ENCODE measurements at places on chromosomes 5 and 9.

- DNase-seq, result no peak
These were observed 742.7 kb downstream of the TLE1 start for GRCh38 chr9:80946496-80947170.

- DNase-seq, result no peak
These were observed 179.0 kb downstream of the FANCC start for GRCh38 chr9:95138474-95138873.

DNA sequence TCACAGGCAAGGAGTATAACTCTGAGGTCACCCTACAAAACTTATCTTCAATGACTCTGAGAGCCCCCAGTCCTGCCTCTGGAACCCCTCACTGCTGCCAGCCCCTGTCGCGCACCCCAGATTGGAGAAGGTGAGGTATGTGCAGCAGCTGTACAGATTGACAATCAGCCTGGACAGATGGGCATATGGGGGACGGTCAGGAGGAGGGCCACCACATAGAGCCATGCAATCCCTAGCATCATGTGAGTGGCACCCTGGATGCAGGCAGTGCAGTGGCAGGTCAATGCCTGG lies 90.1 kb downstream of the LMX1B start:
- DNase-seq, result no peak

DNA sequence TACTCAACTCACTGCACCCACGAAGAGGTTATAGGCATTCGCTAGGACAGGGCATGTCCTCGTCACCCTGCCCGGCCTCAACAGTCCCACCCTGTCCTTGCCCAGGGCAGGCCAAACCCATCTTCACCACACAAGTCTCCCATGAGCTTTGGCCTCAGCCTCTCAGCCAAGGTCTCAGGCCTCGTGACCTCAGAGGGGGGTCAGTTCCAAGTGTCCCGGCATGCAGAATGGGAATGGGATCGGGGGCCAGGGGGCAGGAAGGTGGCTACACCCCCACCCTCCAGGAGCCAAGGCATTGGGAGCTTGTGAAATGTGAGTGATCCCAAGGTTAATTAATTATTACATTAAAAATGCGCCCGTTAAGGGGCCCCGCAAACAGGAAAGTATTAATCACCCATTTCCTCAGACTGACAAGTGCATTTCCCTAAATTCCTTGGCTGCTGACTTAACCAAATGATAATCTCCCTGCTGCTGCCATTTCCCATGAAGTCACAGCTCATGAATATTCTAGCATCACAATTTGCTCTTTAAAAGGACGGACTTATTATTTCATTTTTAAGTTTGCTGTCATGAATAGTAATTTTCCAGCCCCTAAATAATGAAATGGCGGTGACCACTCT lies 8.0 kb upstream of the UBAC1 start:
- no peak for DNase-seq

GRCh38 chr9:75452512-75452911 lies 364.2 kb downstream of the OSTF1 start:
- no peak for DNase-seq

Measured in astrocyte of the cerebellum (primary cell).